Amniotic stem cell (primary cell): ENCODE measurements at places on chromosomes 13 and 19.

DNA sequence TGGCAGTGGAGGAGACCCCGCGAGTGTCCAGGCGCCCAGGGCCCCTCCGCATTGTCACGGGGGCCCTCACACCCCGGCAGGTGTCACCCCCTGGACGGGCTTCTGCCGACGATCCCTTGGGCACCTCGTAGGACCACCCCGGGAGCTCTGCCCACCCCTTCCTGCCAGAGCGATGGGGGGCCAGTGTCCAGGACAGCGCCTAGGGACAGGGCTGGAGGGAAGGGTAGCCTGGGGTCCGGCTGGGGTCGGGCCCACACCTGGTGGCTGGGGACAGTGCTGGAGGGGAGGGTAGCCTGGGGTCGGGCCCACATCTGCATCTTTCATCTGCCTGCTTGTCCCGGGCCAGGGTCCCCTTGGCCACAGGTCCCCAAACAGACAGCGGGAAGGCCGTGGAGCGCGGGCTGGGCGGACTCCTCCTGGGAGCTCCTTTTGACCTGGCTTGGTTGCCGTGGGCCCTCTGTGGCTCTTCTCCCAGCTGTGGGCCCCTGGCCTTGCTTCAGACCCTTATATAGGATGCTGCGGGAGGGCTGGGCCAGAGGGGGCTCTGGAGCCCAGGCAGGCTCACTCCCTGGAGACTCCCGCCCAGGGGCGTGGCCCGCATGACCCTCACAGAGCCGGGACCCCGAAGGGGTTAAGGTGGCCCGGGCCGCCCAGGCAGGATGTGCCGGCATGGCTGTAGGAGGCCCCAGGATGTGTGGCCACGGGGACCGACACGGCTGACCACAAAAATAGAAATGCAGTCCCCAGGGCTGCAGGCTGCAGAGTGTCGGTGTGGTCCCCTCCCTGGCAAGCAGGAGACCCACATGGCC is 74.1 kb upstream of the MCF2L start:
- DNase-seq = no peak

- peak; percentile 84 for DNase-seq
These were observed at the start of gene HAUS5 for GRCh38 chr19:35612559-35613321. TSS of gene HAUS5 (plus strand) at chr19:35612735. CDS start at chr19:35612795, 60 bp downstream.

GRCh38 chr19:33750587-33751435 is 45.9 kb upstream of the KCTD15 start:
- DNase-seq = no peak

GRCh38 chr13:113863524-113864272 is at the start of gene GAS6:
TSS of gene GAS6 (minus strand) at chr13:113864076. CDS start at chr13:113863920, 156 bp downstream.
- DNase-seq = no peak

- DNase-seq = peak; percentile 84
These were observed 173.6 kb downstream of the NUFIP1 start for GRCh38 chr13:44815623-44816022.

- DNase-seq = no peak
These were observed 123.4 kb upstream of the PRR20A start for GRCh38 chr13:57017357-57017756.

DNA sequence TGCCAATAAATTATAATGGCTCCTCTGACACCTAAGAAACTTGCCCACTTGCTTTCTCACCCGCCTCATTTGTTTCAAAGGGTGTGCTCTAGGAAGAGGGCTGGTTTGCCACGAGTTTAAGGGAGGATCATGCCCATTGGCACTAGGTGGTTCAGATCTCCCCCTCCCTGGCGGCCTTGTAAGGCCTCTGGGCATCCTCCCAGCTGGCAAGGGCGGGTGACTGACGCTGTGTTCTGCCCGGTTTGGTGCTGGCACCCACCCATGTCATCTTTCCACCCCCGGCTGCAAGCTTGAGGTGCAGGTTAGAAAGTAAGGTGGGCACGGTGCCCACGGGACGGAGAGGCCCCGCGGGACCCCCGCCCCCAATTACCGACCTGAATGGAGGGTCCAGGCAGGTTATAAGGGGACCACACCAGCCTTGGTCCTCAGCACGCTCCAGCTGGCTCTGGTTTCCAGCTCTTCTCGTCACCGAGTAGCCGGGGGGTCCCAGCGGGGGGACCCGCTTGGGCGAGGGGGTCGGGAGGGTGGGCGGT is 90.4 kb downstream of the PTPRS start:
- DNase-seq = no peak

DNA sequence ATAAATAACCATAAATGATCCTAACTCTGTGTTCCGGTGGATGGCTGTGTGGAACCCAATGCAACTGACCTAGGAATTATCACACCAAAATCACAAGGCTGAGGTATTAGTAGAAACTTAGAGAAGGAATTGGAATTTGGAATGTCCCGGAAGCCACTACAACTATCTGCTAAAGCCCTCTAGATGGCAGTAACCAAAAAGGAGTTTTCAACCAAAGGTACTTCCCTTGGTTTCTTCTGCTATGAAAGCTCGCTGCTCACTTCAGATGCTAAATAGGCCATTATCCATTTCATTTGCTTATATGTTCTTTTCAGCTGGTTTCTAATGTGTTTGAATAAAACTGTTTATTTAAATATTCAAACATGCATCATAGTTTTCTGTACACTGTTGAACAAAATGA is 1589.1 kb upstream of the SPRY2 start:
- DNase-seq = peak; percentile 17

DNA sequence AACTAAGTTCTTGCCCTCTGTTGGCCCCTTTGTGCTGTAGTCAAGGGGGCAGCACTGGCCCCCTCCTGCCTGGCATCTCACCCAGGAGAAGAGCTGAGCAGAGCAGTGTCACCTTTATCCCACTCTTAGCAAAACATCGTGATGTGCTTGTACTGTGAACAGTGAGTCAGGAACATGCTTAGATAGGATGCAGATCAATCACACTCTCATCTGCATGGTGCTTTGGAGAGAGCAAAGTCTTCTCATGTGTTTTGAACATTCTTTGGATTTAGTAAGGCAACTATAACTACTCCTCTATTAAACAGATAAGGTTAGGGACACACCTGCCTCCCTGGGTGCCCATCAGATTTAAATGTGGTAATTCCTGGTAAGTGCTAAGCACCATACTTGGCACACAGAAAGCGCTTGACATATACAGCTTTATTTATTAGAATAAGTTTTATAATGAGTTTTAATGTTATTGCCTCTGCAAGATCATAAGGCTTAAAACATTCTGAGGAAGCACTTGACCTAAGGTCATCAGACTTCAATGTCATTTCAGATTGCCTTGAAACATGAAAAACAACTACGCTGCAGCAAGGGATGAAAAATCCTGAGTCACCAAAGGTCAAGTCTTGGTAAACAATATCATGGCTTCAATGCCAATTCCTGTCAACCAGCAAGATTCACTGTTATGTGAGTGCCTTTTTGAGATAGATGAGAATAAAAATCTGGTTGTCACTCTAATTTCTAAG is 82.4 kb upstream of the IRS2 start:
- no peak for DNase-seq

GRCh38 chr19:30757837-30758617 is 385.8 kb downstream of the ZNF536 start:
- DNase-seq = no peak

GRCh38 chr13:109979228-109979627 is 192.8 kb upstream of the IRS2 start:
- DNase-seq = no peak

DNA sequence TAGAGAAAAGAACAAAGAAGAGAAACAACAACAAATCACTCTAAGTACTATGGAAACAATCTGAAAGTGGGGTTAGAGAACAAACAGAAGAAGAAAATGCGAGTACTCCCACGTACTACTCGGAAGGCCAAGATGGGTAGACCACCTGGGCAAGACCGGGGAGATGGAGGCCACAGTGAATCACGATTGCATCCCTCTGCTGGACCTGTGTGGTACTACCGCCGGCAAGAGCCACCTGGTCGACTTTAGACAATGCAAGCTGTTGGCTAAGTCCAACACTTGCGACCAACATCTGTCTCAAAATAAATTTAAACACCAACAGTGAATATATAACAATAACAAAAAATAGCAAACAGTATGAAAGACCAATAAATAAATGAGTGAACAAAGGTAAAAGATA is 45.5 kb upstream of the ZNF91 start:
- no peak for DNase-seq

- DNase-seq = no peak
These were observed 402.5 kb upstream of the HTR2A start for GRCh38 chr13:47299304-47299703.

DNA sequence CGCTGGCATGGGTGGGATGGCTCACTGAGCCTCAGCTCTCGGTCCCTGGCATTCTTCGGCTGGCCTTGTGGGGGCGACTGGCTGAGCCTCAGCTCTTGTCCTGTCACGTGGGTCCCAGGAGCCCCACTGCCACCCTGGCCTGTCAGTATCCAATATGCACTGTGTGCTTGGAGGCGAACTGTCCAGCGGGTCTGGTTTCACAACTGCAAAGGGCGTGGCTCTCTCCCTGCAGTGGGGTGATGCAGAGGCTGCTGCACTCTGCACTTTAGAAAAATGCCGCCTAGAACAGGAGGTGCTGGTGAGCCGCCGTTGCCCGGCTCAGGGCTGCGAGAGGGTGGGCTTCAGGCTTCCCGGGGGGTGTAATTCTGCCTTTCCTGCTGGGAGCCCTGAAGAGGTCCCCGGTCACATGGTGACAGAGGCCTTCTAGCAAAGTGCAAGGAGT is 17.0 kb upstream of the TMEM255B start:
- no peak for DNase-seq

- no peak for DNase-seq
These were observed at the start of gene FREM2 for GRCh38 chr13:38686577-38687245. TSS of gene FREM2 (plus strand) at chr13:38687077. CDS start at chr13:38687345, 268 bp downstream.

DNA sequence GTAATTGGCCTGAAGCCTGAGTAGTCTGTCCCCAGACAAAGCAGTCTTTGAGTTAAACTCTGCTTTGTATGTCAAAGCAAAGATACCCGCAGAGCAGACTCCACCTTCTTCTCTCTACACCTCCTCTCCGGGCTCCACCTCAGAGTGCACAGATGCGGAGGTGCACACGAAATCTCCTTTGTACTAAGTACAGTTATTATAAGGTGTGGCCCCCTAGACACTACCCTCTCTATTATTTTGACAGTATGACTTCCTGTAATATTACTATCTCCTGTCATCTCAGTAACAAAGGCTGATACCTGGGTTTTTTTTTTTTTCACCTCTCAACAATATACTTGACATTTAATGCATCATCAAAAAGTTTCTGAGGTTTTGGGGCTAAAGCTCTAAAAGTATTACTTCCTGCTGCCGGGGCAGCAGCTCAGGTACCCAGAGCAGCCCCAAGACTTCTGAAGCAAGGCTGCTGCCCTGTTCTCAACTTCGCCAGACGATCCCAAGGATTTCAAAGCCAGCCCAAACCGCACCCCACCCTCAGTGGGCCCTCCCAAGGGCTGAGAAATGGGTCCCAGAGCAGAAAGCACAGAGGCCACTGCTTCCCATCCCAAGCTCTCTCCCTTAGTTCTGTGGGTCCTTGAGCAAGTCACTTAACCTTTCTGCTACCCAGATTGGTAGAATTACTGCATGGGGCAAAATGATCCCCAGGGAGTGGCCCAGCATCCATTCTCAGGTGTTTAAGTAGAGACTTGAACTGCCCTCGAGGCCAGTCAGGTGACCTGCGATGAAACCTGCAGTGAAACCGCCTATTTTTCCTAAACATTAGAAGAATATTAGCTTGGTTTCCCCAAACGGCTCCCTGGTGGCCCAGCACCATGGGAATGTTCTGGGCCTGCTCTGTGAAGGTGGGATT is 180.6 kb downstream of the FOXO1 start:
- DNase-seq = no peak

DNA sequence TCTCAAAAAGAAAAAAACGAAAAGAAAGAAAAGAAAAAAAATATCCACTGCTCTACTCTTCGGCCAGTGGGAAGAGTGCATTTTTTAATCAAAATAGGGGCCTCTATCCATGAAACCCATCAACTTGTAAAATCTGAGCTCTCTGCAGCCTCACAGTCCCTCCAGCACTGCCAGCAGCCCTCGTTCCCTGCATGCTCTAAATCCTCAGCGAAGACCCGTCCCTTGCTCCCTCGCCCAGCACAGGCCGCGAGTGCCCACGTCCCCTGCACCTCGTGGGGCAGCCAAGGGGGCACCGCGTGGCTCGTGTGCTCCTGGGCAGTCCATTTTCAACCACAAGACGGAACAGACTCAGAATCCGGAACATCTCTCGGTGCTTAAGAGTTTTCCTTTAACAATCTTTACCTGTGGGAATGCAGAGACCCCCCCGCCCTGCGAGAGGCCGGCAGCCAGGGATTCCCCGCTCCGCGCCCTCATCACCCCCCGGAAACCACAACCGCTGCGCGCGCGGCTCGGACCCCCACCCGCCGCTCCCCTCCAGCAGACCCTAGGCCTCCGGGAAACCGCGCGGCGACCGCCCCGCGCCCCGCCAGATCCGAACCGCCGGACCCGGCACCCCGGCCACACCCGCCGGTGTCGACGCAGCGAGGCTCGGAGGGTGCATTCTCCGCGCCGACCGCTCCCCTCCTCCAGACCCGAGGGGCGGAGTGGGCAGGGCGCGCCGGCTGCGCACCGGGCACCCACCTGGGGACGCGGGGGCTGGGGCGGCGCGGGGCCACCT is 638 bp downstream of the ANKRD27 start:
- no peak for DNase-seq

GRCh38 chr19:30155381-30156200 is 213.6 kb downstream of the URI1 start:
- no peak for DNase-seq

DNA sequence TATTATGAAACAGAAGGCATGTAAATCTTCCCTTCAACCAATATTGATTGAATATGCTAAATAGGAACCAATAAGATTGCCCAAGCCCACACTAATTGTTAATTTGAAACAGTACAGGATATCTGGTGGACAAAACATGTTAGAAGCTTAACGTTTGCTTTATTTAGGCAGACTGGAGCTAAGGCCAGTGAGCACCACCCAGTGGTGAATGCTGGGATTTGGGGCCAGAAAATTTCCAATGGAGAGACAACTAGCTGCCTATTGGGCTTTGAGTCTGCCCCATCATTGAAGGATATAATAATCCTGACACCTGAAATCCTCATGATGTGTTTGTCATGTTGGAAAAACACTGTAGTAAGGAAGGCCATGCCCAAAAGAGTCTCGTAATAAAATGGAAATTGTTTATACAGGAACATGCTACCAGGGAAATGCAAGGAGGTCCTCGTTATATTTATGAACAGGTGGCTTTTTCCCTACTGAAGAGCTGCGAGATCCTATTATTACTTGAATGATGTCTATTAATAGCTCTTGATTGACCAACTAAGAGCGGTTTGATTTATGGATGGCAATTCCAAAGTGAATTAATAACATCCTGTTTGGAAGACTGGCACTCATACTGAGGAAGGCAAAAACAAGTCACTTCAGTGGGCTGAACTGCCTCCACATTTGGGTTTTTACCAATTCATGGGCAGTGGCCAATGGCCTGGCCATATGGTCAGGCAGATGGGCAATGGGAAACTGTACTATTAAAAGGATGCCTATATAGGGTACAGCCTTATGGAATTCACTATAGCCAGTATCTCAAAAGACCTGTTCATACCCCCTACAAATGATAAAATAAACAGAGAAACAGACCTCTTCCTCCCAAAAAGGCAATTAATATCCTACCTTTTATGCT is 8.7 kb downstream of the SIGLECL1 start:
- no peak for DNase-seq

DNA sequence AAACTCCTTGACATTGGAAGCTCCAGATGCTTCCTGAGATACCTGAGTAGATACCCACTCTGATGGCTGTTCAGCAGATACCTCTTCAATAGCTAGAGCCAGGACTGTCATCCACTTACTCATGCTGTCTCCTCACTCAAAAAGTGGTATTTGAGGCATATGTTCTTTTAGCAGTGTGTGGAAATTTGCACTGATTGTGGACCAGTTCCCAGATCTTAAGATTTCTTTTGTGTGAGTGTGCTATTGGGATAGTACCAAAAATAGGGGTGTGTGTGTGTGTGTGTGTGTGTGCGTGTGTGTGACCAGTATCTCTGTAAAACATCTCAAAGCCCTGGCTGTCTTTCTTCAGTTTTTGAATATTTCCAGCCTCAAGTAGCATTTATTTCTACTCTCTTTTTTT is 108.3 kb downstream of the SLITRK5 start:
- no peak for DNase-seq
